Activated naive CD4-positive, alpha-beta T cell treated with anti-CD3 and anti-CD28 coated beads, Interleukin-2, amount 10 ng/mL, durations not matched to agents 7 days and 5 days (primary cell): ENCODE measurements at places on chromosomes 5 and 9.

GRCh38 chr5:90930756-90931431 lies 372.3 kb downstream of the ADGRV1 start:
- no peak overlapping the region for H3K4me3 ChIP-seq
- H3K4me1 ChIP-seq, result no peaks in the 10 kb centered on the region
- no peaks in the 10 kb centered on the region for H3K36me3 ChIP-seq
- DNase-seq, result no peak
- no peak overlapping the region for H3K27ac ChIP-seq
- H3K27me3 ChIP-seq, result no peaks in the 10 kb centered on the region

DNA sequence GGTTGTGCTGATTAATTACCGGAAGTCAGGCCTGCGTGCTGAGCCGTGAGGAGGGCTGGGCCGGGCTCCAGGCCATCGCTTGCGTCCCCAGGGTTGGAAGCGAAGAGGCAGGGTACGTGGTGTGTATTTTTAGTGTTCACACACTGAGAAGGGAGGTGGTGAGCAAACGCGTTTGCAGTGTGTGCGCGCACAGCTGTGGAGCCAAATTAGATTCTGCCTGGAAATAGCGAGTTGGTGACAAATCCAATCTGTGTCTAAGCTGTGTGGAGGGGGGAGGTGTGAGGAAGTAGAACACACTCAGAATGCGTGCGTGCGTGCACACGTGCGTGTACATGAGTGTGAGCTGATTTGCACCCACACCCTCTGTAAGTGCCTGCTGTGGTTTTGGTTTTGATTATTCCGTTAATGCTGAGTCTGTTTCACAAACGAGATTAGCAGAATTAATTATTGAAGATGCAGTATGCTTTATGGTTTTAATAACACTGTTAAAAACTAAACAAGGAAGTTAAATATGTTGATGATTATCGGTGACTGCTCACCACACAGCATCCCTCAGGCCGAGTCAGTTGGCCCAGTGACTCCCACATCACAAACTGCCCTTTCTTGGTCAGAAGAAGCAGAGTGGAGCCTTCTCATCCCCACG lies 111.8 kb upstream of the FCN2 start:
- no peak for DNase-seq
- no peak overlapping the region for H3K4me3 ChIP-seq
- H3K36me3 ChIP-seq, result no peaks in the 10 kb centered on the region
- no peaks in the 10 kb centered on the region for H3K4me1 ChIP-seq
- H3K27ac ChIP-seq, result no peak overlapping the region
- H3K27me3 ChIP-seq, result peaks cover 27% of the 10 kb centered on the region

GRCh38 chr5:174825587-174825986 lies 101.2 kb downstream of the MSX2 start:
- no peak for DNase-seq
- no peaks in the 10 kb centered on the region for H3K27me3 ChIP-seq
- H3K36me3 ChIP-seq, result no peaks in the 10 kb centered on the region
- no peak overlapping the region for H3K4me3 ChIP-seq

- no peaks in the 10 kb centered on the region for H3K4me1 ChIP-seq
- no peak overlapping the region for H3K4me3 ChIP-seq
- no peaks in the 10 kb centered on the region for H3K36me3 ChIP-seq
- DNase-seq, result no peak
- H3K27ac ChIP-seq, result no peak overlapping the region
Observed at GRCh38 chr5:62211405-62211804, 94.6 kb upstream of the KIF2A start.

GRCh38 chr5:151773951-151774350 lies 2.2 kb downstream of the G3BP1 start:
- peaks cover 40% of the 10 kb centered on the region for H3K36me3 ChIP-seq
- no peak for DNase-seq
- H3K27ac ChIP-seq, result peak overlapping the region; percentile 16
- peak overlapping the region; percentile 84 for H3K4me3 ChIP-seq

GRCh38 chr5:50807661-50808060 lies 141.2 kb downstream of the PARP8 start:
- H3K27me3 ChIP-seq, result no peaks in the 10 kb centered on the region
- no peaks in the 10 kb centered on the region for H3K4me1 ChIP-seq
- no peak overlapping the region for H3K4me3 ChIP-seq
- H3K27ac ChIP-seq, result no peak overlapping the region

GRCh38 chr9:131853434-131853833 lies 113.6 kb upstream of the RAPGEF1 start:
- no peak overlapping the region for H3K4me3 ChIP-seq
- H3K4me1 ChIP-seq, result no peaks in the 10 kb centered on the region
- H3K27me3 ChIP-seq, result peaks cover 3% of the 10 kb centered on the region

DNA sequence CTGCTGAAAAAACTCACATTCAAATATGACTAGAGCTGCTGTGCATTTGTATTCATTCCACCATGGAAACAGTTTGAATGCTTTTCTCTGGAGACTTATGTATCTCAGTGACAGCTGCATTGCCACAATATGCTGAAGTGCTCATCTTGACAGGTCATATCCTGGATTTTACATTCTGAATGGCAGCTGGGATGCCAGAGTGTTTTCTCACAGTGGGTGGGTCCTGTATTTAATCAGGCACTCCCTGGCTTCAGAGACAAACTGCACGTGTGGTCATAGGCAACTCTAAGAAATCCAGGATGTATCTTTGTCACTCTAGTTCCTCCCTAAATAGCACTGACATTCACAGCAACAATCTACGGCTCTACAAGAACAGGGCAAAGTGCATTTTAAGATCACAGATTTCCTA lies 75.6 kb downstream of the ST8SIA4 start:
- H3K36me3 ChIP-seq, result peaks cover 21% of the 10 kb centered on the region
- no peak overlapping the region for H3K4me3 ChIP-seq

DNA sequence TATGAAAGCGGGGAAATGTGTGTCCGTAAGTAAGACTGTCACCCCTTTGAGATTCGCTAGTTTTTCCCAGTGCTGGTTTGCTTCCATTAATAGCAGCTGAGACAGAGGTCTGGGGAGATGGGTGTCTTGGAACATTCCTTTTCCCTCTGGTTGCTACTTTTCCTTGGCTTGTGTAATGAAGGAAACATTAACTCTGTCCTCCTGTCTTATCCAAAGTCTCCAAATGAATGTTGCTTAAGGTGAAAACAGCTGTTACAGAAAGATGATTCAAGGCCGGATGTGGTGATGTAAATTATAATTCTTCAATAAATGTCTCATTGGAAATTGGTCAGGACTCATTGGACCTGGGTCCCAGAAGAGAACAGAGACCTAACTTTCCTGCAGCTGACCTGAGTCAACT lies 50.0 kb downstream of the MEGF10 start:
- H3K4me3 ChIP-seq, result no peak overlapping the region
- H3K27ac ChIP-seq, result no peak overlapping the region

DNA sequence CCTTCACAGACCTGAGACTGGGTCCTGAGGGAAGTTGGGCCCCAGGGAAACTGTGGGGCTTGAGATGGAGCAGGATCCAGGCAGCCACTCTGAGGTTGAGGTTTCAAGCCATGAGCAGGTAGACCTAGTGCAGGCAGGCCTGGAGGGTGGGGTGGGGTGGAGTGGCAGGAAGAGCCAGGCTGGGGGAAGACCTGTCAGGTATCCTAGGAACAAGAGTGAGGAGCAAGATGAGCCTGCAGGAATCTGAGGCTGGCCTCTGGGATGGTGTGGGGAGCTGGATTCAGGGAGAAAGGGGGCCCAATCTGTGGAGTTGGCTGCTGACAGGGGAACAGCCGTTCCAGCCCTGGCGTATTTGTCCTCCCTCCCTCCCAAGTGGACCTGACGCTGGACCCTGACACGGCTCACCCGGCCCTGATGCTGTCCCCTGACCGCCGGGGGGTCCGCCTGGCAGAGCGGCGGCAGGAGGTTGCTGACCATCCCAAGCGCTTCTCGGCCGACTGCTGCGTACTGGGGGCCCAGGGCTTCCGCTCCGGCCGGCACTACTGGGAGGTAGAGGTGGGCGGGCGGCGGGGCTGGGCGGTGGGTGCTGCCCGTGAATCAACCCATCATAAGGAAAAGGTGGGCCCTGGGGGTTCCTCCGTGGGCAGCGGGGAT lies 9.8 kb downstream of the RACK1 start:
- no peaks in the 10 kb centered on the region for H3K27me3 ChIP-seq
- H3K27ac ChIP-seq, result no peak overlapping the region
- H3K36me3 ChIP-seq, result peaks cover 78% of the 10 kb centered on the region

DNA sequence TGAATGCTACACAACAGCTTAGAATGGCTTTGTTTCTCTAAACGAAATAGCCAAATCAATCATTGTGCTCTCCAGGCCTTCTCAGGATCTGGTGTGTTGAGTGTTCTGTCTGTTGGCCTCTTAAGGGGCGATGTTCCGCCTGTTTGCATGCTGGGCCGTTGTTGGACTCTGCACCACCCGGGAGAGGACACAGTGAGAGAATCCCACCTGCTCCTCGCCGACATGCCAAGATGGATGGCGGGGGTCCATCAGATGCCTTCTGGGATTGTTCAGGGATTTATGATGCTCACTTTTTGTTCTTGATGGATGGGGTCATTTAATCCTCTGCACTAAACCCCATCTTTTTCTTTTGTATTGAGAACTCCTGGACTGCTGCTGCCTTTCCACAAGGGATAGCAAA lies 159.9 kb downstream of the NTRK2 start:
- H3K4me1 ChIP-seq, result no peaks in the 10 kb centered on the region
- no peaks in the 10 kb centered on the region for H3K27me3 ChIP-seq
- DNase-seq, result no peak
- no peaks in the 10 kb centered on the region for H3K36me3 ChIP-seq
- H3K4me3 ChIP-seq, result no peak overlapping the region
- no peak overlapping the region for H3K27ac ChIP-seq

DNA sequence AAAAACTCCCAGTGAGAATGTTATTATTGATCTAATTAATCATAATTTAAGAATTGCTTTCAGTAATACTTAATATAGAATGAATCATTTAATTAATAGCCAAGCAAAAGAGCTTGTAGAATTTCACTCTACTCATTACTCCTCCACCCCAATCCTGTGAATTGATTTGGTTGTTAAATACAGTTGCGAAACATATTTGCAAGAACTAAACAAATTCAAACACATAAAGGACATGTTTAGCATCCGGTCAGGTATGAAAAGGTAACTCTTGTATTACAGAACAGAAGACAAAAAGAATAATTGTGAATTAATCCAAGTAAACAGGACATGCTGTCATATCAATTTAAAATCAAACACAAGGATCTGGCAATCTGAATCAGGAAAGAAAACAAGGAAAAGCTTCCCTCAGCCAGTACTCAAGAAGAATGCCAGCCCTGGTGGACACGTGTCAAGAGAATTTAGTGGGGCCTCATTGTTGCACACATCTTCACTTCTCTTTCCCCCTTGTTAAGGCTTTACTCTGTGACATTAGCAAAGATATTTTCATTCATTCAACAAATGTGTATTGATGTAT lies 89.4 kb upstream of the SLC12A2 start:
- peaks cover 2% of the 10 kb centered on the region for H3K36me3 ChIP-seq
- no peak for DNase-seq
- no peaks in the 10 kb centered on the region for H3K27me3 ChIP-seq
- H3K27ac ChIP-seq, result no peak overlapping the region
- no peaks in the 10 kb centered on the region for H3K4me1 ChIP-seq
- no peak overlapping the region for H3K4me3 ChIP-seq

DNA sequence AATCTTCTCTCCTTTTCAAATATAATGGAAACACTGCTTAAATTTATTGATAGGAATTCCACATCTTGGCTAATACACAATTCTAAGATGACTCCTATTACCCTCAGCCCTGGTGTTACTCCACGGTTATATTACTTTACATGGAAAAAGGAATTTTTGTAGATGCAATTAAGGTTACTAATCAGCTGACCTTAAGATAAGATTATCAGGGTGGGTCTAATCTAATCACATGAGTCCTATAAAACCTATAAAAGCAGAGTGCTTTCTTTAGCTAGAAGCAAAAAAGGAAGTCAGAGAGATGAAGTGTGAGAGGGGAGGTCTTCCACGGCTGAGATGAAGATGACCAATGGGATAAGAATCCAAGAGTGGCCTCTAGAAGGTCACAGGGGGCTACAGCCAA lies 268.6 kb downstream of the PDE4D start:
- no peaks in the 10 kb centered on the region for H3K27me3 ChIP-seq
- no peaks in the 10 kb centered on the region for H3K36me3 ChIP-seq
- H3K27ac ChIP-seq, result no peak overlapping the region
- no peaks in the 10 kb centered on the region for H3K4me1 ChIP-seq
- no peak overlapping the region for H3K4me3 ChIP-seq

- H3K27ac ChIP-seq, result no peak overlapping the region
- no peaks in the 10 kb centered on the region for H3K27me3 ChIP-seq
- no peak for DNase-seq
- H3K4me1 ChIP-seq, result peaks cover 7% of the 10 kb centered on the region
Observed at GRCh38 chr5:94632024-94632423, 13.6 kb downstream of the SLF1 start.

- no peak for DNase-seq
- peaks cover 62% of the 10 kb centered on the region for H3K36me3 ChIP-seq
- H3K27me3 ChIP-seq, result no peaks in the 10 kb centered on the region
- H3K4me1 ChIP-seq, result no peaks in the 10 kb centered on the region
- no peak overlapping the region for H3K27ac ChIP-seq
Observed at GRCh38 chr9:136451221-136451877, 11.7 kb upstream of the INPP5E start.

DNA sequence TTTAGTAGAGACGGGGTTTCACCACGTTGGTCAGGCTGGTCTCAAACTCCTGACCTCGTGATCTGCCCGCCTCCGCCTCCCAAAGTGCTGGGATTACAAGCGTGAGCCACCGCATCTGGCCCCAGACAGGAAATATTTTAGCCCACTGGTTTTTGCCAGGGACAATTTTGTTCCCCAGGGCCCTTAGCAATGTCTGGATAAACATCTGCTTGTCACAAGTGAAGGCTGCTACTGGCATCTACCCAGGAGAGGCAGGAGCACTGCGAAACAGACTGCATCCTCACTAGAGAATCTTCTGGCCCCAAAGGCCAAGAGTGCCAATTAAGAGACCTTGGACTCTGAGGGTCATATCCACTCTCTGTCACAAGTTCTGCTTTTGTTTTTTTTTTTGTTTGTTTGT lies 2.4 kb upstream of the TPRN start:
- H3K36me3 ChIP-seq, result peaks cover 10% of the 10 kb centered on the region
- no peak overlapping the region for H3K4me3 ChIP-seq
- H3K4me1 ChIP-seq, result peaks cover 61% of the 10 kb centered on the region
- no peak overlapping the region for H3K27ac ChIP-seq
- peaks cover 9% of the 10 kb centered on the region for H3K27me3 ChIP-seq

- no peak overlapping the region for H3K27ac ChIP-seq
- H3K27me3 ChIP-seq, result no peaks in the 10 kb centered on the region
- H3K4me1 ChIP-seq, result no peaks in the 10 kb centered on the region
- H3K4me3 ChIP-seq, result no peak overlapping the region
Observed at GRCh38 chr5:11946317-11946716, 42.1 kb upstream of the CTNND2 start.

GRCh38 chr5:97838214-97838613 lies 655.2 kb upstream of the RIOK2 start:
- DNase-seq, result no peak

DNA sequence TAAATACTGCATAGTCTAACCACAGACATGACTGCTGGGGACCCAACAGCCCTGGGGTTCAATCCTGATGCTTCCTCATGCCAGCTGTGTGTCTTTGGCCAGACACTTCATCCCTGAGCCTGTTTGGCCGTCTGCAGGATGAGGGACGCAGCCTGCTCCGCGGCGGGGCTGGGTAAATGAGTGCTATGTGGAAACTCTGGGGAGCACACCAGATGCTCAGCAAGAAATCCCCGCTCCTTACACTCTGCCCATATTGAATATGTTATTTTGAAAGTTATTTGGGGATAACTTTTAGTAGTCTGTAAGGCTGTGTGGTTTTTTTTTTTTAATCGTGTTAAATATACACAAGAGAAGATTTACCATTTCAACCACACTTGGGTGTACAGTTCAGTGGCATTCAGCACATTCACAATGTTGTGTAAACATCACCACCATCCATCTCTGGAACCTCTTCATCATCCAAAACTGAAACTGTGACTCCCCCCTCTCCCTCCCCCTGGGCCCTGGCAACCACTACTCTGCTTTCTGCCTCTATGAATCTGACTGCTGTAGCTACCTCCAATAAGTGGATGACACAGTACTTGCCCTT lies 42.7 kb downstream of the SH3PXD2B start:
- H3K27me3 ChIP-seq, result peaks cover 26% of the 10 kb centered on the region
- H3K4me3 ChIP-seq, result no peak overlapping the region
- H3K4me1 ChIP-seq, result peaks cover 28% of the 10 kb centered on the region
